ENCODE measurements at places on chromosomes 2 and 18. TPM values are rescaled to one million over a fixed set of nuclear protein-coding genes. Genes with fewer than 3 reads are reported as not detected.
A peak's percentile ranks its signal among the peaks of the same experiment; 100 is the strongest.

DNA sequence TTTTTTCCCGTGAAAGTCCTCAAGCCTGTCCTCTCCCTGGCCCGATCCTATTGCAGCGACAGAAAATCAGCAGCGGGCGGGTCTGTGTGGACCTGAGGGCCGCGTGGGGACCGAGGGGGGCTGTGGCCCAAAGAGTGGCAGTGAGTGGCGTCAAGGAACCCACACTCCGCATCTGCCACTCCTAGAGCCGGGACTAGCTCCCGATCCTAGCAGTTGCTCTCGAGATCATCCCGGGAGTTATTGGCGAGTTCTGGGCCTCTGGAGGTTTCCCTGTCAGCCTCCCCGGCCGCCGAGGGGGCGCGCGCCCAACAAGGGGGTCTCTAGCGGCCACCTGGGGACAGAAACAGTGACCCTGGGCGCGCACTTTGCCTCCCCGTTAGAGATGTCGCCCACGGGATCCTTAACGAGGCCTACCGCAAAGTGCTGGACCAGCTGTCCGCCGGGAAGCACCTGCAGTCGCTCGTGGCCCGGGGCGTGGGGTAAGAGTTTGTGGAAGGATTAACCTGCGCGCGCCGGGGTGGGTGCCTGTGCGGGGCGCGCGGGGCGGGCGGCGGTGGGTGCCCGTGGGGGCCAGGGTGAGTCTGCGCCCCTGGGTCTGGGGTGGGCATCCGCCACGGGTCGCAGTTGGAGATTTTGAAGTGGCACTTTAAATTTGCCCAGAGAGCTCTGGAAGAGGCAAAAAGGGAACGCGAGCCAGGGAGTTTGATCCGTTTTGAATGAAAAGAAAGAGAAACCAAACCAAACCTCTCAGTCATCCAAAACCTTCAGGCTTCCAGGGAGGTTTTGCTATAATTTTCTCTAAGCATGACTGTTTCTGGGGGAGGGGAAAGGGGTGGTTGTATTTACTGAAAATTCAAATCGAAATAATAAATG, 3.5 kb downstream of the ADCYAP1 start:
- no peaks in the 10 kb centered on the region for H3K36me3 ChIP-seq
- peaks cover 19% of the 10 kb centered on the region for H3K4me1 ChIP-seq
- DNase-seq = peak; percentile 44
- peak overlapping the region; percentile 92 for H3K4me3 ChIP-seq
- H3K27ac ChIP-seq = peak overlapping the region; percentile 89

The LRP2 gene
- not detected for total RNA-seq

GRCh38 chr2:134718817-134719814, at the start of gene TMEM163:
TSS of gene TMEM163 (minus strand) at chr2:134719000.
- peaks cover 12% of the 10 kb centered on the region for H3K27me3 ChIP-seq
- peak within 1 kb of the TSS; percentile 81 for H3K4me3 ChIP-seq
- peaks cover 3% of the 10 kb centered on the region for H3K36me3 ChIP-seq
- H3K27ac ChIP-seq = peak within 1 kb of the TSS; percentile 35

DNA sequence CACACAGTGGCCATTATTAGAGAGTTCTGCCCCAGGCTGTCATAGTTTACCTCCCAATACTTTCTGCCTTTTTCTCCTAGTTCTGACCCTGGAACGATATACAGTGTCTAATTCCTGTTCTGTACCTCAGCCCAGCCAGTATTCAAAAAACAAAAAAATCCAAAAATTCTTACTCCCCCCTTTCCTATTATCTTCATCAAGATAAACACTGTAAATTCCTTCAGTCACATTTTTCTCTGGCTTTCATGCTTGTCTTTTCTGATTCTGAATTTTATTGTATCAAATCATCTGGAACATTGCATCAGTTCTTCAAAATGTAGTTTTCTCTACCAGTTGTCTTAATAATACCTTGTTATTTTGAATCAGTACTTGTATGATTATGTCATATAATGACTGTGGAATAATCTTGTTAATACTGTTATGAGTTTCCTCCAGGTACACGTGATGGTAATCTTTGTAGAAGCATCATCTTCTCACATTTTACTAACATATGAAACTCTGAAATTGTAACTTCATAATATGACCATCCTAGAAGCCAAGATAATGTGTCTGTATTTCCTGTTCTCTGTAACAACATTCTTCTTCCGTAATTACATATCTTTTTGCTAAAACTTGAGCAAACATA, 79.0 kb upstream of the NOSTRIN start:
- H3K4me3 ChIP-seq = no peak overlapping the region
- no peak for DNase-seq
- no peaks in the 10 kb centered on the region for H3K4me1 ChIP-seq
- no peaks in the 10 kb centered on the region for H3K27me3 ChIP-seq

DNA sequence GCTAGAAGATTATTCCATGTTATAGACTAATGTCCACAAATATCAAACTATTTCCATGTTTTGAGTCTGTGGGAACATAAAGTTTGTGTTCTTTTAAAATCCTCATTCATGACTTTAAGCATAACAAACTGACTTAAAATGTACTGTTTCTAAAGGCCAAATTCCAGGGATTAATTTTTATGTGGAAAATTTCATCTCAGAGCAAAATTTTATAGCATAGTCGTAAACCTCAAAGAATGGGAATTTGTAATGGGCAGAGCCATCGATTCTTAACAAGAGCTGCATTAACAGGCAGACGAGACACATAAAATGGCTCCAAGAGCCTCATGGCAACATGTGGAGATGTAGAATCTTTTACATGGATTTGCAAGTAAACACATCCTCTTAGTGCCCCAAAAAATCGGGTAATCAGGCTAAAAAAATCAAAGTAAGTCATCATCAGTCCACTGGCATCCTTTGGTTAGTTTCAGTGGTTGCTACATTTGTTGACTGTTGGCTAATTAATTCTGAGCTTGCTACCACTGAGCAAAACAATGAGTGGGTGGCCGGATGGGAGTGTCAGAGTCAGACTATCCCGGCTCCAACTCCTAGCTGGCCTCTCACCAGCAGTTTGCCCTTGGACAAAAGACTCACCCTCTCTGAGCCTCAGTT, 119.6 kb downstream of the FAM210A start:
- no peak overlapping the region for H3K4me3 ChIP-seq
- H3K36me3 ChIP-seq = no peaks in the 10 kb centered on the region
- DNase-seq = no peak
- H3K27me3 ChIP-seq = no peaks in the 10 kb centered on the region
- no peak overlapping the region for H3K27ac ChIP-seq
- peaks cover 8% of the 10 kb centered on the region for H3K4me1 ChIP-seq

Measured in glutamatergic neuron (in vitro differentiated cells).